ENCODE measurements at places on chromosomes 11 and 22.

GRCh38 chr11:103924166-103925013 lies 112.0 kb upstream of the DDI1 start:
- DNase-seq: no peak

DNA sequence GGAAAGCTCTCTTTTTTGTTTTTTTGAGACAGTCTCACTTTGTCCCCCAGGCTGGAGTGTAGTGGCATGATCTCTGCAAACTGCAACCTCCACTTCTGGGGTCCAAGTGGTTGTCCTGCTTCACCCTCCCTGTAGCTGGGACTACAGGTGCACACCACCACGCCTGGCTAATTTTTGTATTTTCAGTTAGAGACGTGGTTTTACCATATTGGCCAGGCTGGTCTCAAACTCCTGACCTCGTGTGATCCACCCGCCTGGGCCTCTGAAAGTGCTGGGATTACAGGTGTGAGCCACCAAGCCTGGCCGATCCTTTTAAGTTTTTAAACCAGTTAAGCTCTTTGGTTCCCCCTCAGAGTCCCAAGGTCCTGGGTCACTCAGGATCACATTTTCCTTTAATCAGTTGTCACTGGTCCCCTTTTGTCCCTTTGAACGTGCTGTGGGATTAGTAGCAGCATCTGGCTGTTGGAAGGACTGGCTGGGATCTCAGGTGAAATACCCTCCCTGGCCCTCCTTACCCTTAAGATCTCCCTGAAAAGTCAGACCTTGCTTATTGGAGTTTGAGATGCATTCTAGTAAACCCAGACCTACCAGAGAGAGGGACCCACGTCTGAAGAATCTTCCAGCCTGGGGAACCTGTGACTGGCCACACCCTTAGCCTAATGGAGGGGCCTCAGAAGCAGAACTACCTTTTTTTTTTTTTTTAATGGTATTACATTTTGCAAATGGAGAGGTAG lies 8.1 kb downstream of the MALAT1 start:
- no peak for DNase-seq

DNA sequence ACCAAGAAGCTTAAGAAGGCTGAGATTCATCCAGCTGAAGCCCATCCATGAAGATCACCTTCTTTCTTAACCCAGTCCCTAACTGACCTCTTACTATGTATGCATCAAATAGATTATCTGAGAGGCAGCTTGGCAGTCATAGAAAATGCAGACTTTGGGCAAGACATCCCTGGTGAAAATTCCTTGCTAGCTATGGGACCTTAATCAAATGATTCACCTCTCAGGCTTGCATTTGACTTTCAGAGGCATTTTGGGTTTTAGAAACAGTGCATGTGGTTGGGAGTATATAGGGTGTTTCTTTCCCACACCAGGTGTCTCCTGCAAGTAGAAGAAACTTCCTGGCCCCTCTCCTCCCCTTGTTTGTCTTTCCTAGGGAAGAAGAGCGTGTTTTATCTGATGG lies 188.5 kb upstream of the ISX start:
- no peak for DNase-seq

- no peak for DNase-seq
Observed at GRCh38 chr22:48382197-48382596, 1445.5 kb downstream of the BRD1 start.

GRCh38 chr22:45889093-45889538 lies 87.8 kb downstream of the WNT7B start:
- DNase-seq: no peak

DNA sequence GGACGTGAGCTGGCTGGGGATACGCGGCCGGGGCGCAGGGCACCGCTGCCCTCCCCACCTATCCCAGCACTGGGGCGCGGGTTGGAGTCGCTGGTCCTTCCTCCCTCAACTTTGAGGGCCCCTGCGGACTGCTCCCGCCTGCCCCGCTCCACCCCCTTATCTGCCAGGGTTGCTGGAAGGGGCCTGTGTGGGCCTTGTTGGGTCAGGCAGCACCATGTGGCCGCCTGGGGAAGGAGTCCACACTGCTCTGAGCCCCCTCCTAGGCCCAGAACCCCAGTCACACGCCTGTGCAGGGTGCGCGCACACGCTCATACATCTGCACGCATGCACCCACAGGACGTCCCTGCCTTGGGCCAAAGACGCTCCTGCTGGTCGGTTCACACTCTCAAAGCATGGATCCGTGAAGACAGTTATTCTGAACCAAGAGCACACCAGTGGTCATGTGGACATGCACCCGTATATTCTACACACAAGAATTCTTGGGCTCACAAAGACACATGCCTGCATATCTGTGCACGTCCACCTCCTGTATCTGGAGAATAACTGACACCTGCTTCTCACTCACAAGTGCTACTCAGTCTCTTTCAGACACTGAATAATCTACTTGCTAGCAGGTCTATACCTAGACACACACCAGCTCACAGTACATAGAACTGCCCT lies 710 bp downstream of the TUB start:
- DNase-seq: no peak

DNA sequence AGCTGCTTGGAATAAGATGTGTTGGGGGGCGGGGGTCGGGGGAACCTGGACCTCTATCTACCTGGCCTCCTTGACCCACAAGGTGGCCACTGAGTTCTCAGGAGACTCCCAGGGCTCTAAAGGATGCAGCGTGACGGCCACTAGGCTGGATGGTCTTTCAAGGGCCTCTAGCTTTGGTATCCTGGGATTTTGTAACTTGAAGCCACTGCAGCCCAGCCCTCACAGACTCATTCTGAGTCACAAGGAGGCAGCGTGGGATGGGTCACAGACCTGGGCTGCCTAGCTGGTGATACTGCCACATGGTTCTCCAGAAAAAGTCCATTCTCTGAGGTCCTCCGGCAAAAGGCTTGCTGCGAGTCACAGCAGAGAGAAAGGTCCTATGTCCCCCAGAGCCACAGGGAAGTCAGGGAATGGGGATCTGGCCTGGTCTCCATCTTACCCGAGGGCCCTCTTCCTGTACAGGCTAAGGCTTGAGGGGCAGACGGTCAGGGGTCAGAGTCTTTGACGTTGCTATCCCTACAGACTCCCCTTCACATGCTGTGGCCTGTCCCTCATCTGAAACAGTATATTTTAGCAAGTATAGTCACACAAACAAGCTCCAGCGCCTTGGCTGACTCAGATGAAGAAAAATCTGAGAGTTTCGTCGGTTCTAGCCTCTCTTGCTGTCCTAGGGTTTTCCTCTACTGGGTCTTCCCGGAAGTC lies 52.4 kb downstream of the KCNC1 start:
- DNase-seq: no peak

DNA sequence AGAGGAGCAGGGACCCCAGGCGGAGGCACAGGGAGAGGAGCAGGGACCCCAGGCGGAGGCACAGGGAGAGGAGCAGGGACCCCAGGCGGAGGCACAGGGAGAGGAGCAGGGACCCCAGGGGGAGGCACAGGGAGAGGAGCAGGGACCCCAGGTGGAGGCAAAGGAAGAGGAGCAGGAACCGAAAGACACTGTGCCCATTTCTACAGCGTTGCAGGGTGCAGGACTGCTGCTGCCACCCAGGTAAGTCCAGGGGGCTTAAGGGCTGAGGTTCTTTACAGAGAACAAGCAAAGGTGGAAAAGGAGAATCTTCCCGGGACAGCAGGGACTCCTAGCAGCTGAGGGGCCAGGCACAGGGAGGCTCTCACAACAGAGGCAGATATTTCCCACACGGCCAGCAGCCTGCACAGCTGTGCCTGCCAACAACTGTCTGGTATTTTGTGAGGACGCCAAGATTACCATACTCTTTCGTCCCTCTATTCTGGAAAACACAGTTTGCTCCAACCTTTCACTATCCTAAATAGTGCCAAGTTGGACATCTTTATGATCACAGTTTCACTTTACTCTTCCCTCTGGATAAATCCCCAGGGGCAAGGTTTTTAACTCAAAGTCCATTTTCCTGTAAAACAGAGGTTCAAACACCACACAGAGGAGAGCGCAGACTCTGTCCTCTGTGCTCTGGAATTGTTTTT lies 39.4 kb downstream of the SHANK2 start:
- DNase-seq: no peak

DNA sequence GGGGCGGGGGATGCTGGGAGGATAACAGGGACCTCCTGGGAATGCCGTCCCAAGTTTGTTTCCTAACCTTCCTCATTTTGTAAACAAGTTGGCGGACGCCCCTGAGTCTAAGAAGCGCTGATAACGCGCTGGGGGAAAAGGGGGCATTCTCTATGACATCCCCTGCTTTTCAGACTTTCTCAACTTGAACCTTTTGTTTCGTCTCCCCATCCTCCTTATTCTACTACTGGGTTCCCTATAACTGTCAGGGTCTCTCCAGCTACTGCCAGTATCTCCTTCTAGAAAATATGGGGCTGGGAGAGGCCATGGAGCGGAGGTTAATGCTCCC lies 654 bp downstream of the TMEM86A start:
- DNase-seq: no peak

GRCh38 chr22:46054091-46055073 lies 77.4 kb upstream of the WNT7B start:
- peak; percentile 58 for DNase-seq

GRCh38 chr22:45105281-45105702 lies 58.4 kb upstream of the NUP50 start:
- no peak for DNase-seq

GRCh38 chr11:47359586-47359985 lies 7.1 kb upstream of the MYBPC3 start:
- DNase-seq: no peak

Measured in tibial nerve (tissue), 4 donors.